ENCODE measurements at places on chromosomes 12 and 14.

GRCh38 chr14:100078997-100079725, 13.9 kb downstream of the EVL start:
- DNase-seq: no peak

DNA sequence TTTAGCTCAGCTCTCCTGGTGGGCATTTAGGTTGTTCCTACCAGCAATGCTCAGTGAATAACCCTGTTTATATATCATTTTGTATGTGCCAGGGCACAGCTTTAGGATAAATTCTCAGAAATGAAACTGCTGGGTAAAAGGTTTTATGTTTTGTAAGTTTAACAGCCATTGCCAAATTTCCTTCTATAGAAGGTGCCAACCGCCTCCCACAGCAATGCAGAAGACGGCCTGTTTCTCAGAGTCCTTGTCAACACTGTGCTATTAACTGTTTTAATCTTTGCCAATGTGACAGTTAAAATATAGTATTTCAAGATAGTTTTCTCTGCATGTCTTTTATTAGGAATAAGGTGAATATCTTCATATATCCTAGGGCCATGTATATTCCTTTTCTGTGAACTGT, 65.0 kb downstream of the PPP1R13B start:
- no peak for DNase-seq

DNA sequence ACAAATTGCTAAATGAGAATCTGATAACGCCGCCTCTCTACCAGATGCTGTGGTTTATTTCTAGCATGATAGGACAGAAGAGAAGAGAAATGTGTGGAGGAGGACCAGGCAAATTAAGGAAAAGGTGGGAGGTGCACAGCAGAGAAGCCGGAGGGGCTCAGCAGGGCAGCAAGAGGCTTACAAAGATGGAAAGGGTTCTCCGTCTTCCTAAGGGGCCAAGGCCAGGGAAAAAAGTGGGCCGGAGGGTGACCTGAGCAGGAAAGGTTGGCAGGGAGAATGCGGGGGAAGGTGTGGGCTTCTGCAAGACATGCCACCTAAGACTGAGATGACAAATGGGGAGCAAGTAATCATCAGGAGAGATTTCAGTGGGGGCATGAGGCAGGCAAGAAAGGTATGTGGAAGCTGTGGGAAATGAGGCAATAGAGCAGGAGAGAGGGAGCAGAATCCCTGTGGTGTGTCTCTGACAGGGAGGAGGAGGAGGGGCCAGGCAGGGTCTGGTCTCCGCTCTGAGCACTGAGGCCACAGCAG, 18.7 kb downstream of the MANSC1 start:
- DNase-seq: no peak

DNA sequence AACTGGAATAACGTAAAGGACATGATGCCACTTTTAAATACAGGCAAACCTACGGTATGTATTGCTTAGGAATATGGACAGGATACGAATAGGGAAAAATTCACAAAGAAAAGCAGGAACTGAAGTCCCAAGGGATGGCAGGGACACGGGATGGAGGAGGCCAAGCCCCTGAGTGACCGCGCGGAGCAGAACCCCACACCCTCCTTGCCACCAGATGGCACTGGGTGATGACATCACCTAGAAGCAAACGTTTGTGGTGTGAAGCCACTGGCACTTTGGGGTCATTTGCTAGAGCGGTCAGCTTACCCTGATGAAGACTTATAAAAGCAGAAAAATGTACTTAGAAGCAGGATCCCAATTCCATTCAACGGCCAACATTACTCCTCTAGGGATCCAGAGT, 9.4 kb downstream of the DHX37 start:
- no peak for DNase-seq

Data from esophagus squamous epithelium (tissue), 5 donors.